ENCODE measurements at places on chromosomes 16 and 17.

DNA sequence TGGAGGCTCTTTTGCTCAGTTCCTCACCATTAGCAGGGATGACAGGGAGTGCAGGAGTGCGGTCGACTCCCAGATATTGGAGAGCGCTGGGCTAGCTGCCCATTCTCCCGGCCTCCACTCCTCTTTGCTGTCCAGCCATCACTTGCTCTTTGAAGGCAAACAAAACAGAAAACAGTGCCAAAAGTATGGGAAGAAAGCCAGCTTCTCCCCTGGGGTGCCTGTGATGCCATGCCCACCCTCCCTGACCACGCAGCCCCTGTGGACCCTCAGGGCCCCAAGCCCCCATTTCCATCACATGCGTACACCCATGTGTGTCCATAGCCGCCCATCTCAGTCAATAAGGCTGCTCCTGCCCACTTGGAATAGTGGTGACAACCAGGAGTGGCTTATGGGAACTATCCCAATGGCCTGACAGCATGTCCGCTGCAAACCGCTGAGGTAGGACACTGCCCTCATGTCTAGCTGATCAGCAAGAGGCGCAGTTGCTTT is 30.0 kb downstream of the MAPT start:
- DNase-seq, result no peak

- no peak for DNase-seq
Measured at GRCh38 chr16:24689128-24689527, 40.3 kb upstream of the TNRC6A start.

DNA sequence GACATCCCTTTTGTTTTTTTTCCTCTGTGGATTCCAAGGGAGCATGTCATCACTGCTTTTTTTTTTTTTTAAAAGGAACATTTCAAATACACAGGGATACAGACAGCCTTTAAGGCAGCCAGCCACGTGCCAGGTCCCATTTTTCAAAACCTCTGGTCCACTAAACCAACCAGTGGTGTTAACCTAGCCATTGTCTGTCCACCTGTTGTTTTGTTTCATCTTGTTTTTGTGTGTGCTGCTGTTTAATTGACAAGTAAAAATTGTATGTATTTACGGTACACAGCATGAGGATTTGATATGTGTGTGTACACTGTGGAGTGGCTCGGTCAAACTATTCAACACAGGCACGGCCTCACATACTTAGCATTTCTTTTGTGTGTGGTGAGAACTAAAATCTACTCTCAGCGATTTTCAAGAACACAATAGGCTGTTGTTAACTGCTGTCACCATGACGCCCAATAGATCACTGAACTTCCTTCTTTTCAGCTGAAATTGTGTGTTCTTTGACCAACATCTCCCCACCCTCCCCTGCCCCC is 19.2 kb downstream of the TMEM114 start:
- no peak for DNase-seq

- DNase-seq, result no peak
Measured at GRCh38 chr17:53472586-53472985, 350.1 kb upstream of the KIF2B start.

DNA sequence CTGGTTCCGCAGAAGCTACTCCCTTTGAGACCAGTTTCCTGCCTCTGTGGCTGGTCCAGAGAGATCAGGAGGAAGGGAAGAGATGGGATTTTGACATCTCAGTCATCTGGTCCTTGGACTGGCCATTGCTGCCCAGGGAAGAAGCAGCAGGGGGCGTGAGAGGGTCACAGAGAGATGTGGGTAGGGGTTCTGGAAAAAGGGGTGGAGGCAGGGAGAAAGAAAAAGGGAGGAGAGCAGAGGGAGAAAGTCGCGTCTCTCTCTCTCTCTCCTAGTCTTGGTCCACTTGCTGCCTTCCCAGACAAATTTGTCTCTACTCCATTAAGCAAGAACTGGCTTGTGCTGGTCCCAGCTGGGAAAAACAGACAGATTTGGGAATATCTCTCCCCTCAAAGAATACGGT is 4.4 kb downstream of the SHBG start:
- peak; percentile 37 for DNase-seq

DNA sequence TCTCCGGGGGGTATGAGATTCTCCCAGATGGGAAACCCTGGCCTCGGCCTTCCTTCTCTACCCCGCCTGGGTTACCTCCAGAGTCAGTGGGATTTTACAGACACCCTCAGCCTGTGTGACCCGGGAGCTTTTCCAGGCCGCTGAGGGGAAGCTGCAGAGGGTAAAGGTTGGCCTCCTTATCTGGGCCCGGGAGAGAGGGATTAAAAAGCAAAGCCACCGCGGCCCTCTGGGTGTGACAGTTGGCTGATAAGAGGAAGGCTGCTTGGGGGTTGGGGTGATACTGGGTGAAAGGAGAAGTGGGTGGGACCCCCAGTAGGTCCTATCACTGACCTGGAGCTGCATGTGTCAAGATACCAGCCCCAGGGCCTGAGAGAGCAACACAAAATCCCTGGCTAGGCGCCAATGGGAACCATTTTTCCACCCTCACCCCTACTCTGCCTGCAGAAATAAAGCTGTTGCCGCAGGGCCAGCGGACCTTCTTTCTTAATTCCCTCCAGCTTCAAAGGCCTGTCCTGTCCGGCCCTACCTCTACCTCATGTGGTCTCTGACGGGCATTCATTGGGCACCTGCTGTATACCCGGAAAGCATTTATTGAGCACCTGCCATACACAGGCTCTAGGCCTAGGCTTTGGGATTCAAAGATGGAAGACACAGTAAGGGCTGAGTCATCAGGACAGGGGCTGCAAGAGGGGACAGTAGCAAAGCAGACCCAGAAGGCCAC is 77.6 kb upstream of the GSE1 start:
- DNase-seq, result no peak

GRCh38 chr17:75594499-75595283 is 7.1 kb downstream of the MYO15B start:
- no peak for DNase-seq

DNA sequence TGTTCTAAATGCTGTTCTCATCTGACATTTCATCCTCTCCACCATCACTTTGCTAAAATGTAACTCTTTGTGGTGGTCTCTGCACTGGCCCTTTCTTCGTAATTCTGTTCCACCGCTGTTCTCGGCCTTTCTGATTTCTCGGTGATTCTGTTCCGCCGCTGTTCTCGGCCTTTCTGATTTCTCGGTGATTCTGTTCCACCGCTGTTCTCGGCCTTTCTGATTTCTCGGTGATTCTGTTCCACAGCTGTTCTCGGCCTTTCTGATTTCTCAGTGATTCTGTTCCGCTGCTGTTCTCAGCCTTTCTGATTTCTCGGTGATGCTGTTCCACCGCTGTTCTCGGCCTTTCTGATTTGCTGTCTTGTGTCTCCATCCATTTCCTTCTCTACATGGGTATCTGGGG is 12.3 kb downstream of the FOXF1 start:
- DNase-seq, result no peak

GRCh38 chr17:54945671-54946070 is 22.8 kb downstream of the COX11 start:
- no peak for DNase-seq

GRCh38 chr17:17950806-17951205 is 21.4 kb downstream of the TOM1L2 start:
- no peak for DNase-seq

DNA sequence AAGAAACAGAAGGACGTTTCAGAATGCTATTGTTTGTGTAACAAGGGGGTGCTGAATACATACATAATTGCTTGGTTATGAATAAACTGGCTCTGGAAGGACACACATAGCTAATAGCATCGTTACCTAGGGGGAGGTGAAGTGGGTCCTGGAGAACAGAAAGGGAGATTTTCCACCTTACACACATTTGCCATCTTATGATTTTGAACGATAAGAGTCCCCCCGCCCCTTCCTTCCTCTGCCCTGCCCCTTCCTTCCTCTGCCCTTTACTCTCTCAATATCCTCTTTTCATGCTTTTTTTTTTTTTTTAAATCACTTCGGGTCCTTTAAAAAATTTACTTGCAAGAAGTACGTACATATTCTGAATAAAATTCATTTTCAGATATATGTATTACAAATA is 902 bp upstream of the DHRS7B start:
- DNase-seq, result no peak

- no peak for DNase-seq
Measured at GRCh38 chr16:21950782-21951521, 2.2 kb upstream of the UQCRC2 start.

GRCh38 chr17:7713782-7714181 is 3.8 kb upstream of the DNAH2 start:
- no peak for DNase-seq

GRCh38 chr16:66523861-66524354 is 26.0 kb downstream of the TK2 start:
- no peak for DNase-seq

DNA sequence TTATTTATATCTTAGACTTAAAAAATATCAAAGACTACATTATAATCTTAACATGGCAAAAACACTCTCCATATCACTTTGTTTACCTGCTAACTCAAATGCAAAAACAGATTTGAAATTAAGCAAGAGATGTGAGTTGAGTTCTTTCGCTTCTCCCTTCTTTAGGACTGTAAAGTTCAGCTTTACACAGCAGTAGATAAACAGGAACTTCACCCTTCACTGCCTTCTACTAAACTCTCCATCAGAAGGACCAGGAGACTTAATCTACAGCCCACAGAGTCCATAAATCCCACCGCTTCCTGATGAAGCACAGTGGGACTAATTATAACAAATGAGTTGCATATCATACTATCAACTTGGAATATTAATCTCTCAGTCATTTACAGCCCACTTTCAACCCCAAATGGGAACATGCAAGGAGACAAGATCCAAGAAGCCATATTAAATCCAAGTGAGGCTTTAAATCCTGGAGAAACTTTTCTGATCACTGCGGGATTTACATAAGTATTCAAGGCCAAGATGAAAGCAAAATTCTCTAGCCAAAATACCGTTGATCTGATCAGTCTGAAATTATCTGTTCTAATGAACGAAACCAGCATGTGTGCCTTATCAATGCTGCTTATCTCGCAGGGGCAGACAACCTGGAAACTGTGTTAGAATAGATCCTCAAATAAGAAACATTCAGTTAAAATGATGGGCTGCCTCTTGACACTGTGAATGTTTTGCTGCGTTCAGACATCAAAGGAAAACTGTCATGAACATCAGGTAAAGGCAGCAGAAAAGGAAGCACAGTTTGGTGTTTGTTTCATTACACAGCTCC is 1.6 kb downstream of the AMFR start:
- no peak for DNase-seq

DNA sequence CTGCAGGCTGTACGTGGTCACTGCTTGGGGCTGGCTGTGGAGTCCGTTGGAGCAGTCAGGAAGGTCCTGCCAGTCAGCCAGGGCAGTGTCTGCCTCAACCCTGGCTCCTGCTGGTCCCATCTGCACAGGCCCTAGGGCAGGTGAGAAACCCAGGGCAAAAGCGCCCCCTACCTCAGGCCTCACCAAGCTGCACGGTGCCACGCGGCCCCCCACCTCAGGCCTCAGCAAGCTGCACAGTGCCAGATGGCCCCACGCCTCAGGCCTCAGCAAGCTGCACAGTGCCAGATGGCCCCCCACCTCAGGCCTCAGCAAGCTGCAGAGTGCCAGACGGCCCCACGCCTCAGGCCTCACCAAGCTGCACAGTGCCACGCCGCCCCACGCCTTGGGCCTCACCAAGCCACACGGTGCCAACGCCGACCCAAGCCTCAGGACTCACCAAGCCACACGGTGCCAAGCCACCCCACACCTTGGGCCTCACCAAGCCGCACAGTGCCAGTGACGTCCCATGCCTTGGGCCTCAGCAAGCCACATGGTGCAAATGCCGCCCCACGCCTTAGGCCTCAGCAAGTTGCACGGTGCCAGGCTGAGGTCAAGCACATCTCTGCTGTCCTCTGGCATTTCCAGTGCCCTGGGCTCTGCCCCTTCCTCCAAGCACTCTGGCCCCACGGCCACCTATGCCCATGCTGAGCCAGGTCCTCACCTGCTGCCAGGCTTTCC is 5.5 kb downstream of the TMEM204 start:
- DNase-seq, result no peak

GRCh38 chr17:81967533-81968395 is 6.8 kb upstream of the NOTUM start:
- DNase-seq, result peak; percentile 70

- DNase-seq, result no peak
Measured at GRCh38 chr16:85446951-85447692, 166.0 kb upstream of the GSE1 start.

- no peak for DNase-seq
Measured at GRCh38 chr17:27608328-27609230, 22.4 kb upstream of the LGALS9 start.

- peak; percentile 27 for DNase-seq
Measured at GRCh38 chr17:7403043-7403726, 712 bp downstream of the TMEM256 start.

- DNase-seq, result no peak
Measured at GRCh38 chr16:20821682-20822081, 15.4 kb downstream of the REXO5 start.

DNA sequence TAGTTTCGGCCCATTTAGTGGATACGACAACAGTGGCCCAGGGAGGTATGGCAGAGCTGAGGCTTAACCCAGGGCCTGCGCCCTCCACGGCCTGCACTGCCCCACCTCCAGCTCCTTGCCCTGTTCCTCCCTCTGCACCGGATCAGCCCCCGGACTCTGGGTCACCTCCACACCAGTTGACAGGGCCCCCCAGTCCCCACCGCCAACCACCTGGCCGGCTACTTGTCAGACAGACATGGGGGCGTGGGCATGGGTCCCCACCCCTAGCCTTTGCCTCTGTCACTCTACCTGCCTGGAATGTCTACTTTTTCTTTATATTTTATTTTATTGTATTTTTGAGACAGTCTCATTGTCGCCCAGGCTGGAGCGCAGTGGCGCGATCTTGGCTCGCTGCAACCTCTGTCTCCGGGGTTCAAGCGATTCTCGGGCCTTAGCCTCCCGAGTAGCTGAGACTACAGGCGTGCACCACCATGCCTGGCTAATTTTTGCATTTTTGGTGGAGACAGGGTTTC is 3.0 kb upstream of the ACTG1 start:
- DNase-seq, result no peak

GRCh38 chr16:79713609-79714309 is 113.2 kb upstream of the MAF start:
- DNase-seq, result no peak

DNA sequence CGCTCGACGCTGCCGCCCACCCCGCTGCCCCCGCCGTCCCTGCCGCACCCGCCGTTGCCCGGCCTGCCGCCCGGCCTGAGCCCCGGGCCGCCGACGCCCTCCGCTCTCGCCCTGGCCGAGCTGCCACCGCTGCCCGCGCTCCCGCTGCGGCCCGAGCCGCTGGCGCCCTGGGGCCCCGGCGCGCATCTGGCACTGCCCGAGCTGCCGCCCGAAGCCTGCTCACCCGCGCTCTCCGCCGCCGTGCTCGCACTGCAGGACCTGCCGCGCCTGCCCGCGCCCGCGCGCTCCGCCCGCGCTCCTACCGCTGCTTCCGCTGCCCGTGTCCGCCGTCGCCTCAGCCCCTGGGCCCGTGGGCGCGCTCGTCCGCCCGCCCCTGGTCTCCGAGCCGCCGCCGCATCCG is 8.4 kb upstream of the CLDN9 start:
- DNase-seq, result no peak

DNA sequence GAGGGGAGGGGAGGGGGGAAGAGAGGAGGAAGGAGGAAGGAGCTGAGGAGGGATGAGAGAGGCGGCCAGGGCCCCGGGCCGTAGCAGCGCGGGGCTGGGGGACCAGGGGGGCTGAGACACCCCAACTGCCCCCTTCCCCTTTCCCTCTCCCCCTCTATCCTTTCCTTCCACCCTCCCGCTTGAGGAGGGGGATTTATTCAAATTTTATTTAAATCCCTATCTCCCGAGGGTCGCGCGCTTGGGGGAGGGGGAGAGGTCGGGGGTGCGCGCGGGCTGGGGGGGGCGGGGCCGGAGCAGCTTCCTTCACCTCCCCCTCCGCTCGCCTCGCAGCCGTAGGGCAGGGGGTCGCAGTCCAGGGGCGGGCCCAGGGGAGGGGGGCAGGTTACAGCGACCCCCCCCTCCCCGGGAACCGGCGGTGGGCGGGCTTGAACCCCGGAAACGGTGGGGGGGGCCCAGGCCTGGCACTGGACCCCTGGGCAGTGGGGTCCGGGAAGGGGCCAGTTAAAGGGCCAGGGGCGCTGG is at the start of gene FBXL19:
Gene FBXL19, plus strand, starts transcription at position 19 of the 522 bp plus-strand sequence. CDS start 2,183 bp downstream, outside the sequence.
- peak; percentile 61 for DNase-seq
